ENCODE measurements at places on chromosomes 7 and 10.
A peak's percentile ranks its signal among the peaks of the same experiment; 100 is the strongest.

- DNase-seq, result peak; percentile 44
Measured at GRCh38 chr7:83468251-83468739, 180.6 kb downstream of the SEMA3E start.

DNA sequence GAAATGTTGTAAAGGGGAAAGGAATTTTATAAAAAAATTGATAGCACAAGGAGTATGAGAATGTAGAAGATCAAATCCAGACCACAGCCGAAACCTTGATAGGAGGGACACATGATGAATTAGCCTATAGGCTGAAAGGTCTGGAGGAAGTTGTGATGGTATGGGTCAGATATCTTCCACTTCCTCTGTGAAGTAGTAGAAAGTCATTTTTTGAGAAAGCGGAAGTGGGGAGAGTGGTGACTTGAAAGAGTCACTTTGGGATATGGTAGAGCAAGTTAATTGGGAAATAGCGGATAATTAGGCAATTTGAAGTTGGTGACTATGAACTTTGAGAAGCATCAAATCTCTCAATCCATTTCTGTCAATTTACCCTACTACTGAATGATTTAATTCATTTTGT is 99.4 kb downstream of the GRM8 start:
- DNase-seq, result no peak

DNA sequence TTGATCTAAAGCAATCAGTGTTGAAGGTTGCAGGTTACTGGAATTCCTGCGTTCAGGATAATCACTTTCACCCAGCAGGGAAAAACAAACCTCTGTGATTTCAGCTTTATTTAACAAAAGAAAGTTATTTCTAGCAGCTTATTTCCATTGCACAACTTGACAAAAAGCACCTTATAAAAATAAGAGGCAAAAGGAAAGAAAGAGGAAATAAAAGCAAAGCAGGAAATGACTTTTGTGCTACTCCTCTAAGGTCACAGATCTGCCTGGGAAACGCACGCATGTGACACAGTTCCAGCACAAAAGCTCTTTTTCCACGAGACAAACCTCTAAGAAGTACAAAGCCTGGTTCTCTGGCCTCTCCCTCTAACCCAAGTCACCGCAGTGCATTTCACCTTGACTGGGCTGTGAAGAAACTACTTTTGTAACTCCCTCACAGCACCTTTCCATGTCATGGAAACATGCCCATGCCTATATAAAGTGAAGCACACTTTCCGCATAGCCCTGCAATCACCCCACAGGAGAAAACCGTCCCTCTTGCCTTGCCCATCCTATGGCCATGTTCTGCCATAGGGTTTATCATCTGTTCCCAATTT is 870 bp downstream of the ANK3 start:
- no peak for DNase-seq

DNA sequence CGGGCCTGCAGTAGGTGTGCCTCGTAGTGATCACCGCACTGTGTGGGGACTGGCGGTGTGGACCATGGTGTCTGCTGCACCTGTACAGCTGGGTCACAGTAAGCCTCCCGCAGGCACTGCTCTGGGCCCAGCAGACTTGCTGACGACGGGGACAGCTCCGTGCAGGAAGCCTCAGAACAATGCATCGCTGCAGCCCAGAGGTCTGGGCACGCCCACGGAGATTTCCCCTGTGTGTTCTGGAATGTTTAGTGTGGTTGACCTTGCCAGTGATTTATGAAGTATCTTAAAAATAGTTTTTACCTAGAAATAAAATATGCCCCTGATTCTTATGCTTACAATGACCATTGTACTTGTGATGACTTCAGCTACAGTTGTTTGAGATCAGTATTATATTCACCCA is 59.1 kb upstream of the ZNF32 start:
- DNase-seq, result no peak

DNA sequence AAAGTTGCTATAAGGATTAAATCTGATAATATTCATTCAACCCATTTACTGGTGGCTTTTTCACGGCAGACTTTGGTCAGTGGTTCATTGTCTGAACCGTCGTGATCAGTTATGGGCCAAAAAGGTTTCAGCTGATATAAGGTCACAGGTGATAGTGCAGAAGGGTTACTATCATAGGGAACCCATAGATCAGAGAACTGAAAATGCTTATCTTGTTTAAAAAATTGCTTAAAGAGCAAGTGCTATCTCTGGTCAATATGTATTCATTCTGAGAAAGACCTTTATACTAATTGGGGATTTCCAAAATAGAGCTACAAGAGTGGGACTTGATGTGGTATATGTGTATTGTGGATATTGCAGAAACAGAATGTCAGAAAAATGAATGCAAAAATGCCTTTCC is 147.8 kb upstream of the SEMA3E start:
- no peak for DNase-seq

DNA sequence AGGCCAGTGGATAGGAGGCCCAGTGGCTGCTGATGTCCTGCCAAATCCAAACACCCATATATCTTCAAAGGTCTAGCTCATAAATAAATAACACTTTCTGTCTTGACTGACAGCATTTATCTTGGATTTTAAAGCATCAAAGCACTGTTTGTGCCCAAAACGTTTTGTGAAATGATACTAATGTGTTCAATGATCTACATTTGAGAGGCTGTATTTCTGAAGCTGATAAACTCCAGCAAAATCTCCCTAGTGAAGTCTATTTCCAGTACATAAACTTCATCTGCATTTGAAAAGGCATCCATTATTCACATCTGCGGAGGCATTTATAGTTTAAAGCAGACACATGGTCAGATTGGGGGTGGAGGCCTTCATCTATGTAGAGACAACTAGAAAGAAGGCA is 276.3 kb downstream of the HPSE2 start:
- no peak for DNase-seq

DNA sequence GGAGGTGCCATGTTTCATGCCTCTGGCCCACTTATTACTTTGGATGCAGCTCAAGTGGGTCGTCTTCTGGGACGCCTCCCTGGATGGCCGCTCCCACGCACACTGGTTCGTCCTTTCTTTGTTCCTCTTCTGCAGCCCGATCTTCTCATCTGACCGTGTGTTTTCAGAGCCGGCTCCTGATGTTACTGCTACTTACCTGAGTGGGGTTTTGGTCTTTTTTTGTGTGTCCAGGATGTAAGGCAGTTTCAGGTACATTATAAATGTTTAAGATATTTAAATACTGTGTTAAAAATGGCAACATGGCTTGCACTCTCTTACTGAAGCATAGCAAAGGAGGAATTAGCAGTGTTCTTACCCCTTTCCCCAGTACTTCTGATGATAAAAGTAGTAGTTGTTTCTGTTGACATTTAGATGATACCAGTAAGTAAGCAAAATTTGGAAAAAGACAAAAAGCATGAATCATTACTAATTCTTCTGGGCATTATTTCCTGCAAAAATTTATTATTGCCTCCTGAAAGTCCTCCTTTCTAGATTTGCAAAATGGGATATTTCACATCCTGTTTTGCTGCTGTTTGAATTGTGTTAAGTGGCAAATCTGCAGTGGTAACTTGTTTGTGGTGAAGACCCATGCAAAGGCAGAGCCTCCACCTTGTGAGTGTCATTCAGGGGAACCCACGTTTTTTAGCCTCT is 59.4 kb downstream of the SHH start:
- no peak for DNase-seq

- no peak for DNase-seq
Measured at GRCh38 chr10:48448796-48449195, 142.3 kb downstream of the MAPK8 start.

GRCh38 chr10:3784510-3785250 is at the start of gene KLF6:
KLF6 (minus strand) TSS chr10:3785209; CDS start chr10:3785014, 195 bp downstream.
- no peak for DNase-seq

DNA sequence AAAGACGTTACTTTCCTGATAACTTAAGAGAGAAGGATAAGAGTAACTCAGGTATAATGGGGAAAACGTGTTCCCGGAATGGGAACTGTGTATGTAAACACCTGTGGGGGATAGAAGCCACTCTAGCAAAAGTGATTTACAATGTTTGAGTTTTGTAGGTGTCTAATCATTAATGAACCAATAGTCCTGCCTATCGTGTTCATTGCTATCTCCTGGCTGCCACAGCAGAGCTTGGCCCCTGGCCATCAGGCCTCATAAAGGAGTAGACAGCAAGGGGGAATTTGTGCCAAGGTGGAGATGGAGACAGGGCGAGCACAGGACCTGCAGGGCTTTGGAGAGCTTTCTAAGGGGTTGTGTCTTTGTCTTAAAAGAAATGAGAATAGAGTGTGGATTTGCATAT is 102.1 kb downstream of the GAD2 start:
- DNase-seq, result no peak

GRCh38 chr7:1586126-1586826 is 16.4 kb upstream of the PSMG3 start:
- DNase-seq, result no peak

- DNase-seq, result no peak
Measured at GRCh38 chr7:50591480-50592438, 26.6 kb upstream of the DDC start.

- no peak for DNase-seq
Measured at GRCh38 chr7:45211066-45211465, 53.5 kb downstream of the RAMP3 start.

- DNase-seq, result no peak
Measured at GRCh38 chr7:42106562-42106961, 130.4 kb downstream of the GLI3 start.

All from NCI-H2081 treated with DMSO at 0.1 percent for 48 hours (cell line).